Stimulated activated CD8-positive, alpha-beta memory T cell treated with anti-CD3 and anti-CD28 coated beads, Interleukin-7, amount 100 ng/mL, for 1 hour (primary cell): ENCODE measurements at places on chromosomes 13 and 19.

- no peak for DNase-seq
Observed at GRCh38 chr13:104411141-104411765, 1345.0 kb upstream of the SLC10A2 start.

DNA sequence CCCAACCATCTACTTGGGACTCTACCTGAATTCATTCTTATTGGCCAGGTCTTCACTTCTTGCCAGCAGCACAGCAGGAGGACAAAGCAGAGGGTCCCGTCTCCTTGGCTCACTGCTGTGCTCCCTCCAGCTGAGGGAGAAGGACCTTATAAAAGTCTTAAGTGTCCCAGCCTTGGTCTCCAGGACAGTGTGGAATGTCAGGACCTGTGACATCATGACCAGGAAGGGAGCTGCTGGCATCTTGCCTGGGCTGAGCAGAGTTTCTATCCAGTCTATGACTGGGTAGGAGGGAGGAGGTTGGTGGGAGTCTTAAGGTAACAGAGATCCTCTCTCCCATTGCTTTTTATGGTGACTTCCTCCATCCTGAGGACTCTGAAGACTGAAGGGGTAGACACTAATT is 56.6 kb upstream of the ANKRD10 start:
- no peak for DNase-seq

DNA sequence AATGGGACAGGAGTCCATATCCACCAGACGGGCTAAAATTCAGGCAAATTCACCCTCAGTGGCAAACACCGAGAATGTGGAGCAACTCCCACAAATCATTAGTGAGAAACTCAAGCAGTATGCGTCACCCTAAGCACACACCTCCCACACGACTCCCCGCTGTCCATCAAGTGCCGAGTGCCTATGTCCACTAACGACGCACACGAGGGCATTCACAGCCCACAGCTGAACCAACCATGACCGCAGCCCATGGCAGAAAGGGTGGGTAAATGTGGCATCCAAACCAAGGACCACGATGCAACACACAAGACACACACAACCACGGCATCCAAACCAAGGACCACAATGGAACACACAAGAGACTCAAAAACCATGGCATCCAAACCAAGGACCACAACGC is 22.0 kb downstream of the MIER2 start:
- no peak for DNase-seq

- no peak for DNase-seq
Observed at GRCh38 chr19:14377883-14378328, 3.3 kb upstream of the ADGRE5 start.

- DNase-seq, result no peak
Observed at GRCh38 chr13:111337206-111337605, 16.8 kb downstream of the TEX29 start.

DNA sequence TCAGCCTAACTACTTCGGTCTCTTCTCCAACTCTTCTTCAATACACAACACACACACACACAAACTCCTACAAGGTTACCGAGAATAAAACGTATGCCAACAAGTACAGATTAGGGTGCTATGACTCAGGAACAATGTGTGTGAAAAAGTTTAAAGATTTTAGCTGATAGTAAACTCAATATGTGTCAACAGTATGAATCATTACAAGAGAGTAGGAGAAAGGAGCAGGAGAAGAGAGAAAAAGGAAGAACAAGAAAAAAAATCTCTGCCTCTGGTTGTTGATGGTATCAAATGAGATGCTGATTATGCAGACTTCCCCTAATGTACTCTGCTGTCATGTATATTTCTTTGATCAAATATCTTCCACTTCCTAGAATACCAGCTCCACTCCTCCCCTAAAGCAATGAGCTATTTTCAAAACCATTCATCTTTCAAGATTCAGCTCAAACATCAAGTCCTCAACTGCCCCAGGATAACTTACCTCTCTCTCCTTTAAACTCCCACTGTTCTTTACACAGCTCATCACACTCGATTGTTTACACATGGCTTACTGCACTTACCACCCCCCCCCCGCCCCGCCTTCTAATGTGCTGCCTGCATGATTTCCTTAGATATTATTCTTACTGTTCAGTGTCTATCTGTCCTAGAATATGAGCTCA is 95.6 kb downstream of the FAM216B start:
- no peak for DNase-seq

GRCh38 chr19:1377176-1377964 is 6.3 kb upstream of the NDUFS7 start:
- DNase-seq, result no peak

DNA sequence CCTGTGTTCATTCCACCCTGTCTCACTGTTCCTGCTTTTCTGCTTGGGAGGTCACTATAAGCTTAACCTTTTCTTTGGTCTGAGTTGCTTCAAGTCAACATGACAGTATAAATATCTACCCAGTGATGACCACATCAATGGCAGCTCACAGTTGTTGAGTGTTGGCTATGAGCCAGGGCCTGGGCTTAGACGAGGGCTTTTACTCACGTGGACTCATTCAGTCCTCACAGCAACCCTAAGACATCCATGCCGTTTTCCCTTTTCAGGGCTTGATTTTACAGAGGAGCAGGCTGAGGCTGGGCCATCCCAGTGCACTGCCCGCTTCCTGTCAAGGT is 10.2 kb upstream of the CCDC97 start:
- no peak for DNase-seq

- peak; percentile 17 for DNase-seq
Observed at GRCh38 chr19:38095411-38096308, 128.4 kb downstream of the DPF1 start.

- no peak for DNase-seq
Observed at GRCh38 chr13:113407531-113408393, 43.8 kb upstream of the GRTP1 start.

GRCh38 chr13:44573790-44574465 is 2.2 kb downstream of the TSC22D1 start:
- DNase-seq, result no peak

GRCh38 chr19:6126335-6126974 is 9.0 kb upstream of the ACSBG2 start:
- no peak for DNase-seq

GRCh38 chr13:51707461-51707860 is 96.5 kb downstream of the DHRS12 start:
- DNase-seq, result no peak

GRCh38 chr13:36293497-36293896 is 4.1 kb downstream of the CCDC169 start:
- no peak for DNase-seq

GRCh38 chr13:109744512-109745051 is 41.8 kb downstream of the IRS2 start:
- no peak for DNase-seq

- no peak for DNase-seq
Observed at GRCh38 chr13:96243376-96243775, 153.5 kb downstream of the HS6ST3 start.

DNA sequence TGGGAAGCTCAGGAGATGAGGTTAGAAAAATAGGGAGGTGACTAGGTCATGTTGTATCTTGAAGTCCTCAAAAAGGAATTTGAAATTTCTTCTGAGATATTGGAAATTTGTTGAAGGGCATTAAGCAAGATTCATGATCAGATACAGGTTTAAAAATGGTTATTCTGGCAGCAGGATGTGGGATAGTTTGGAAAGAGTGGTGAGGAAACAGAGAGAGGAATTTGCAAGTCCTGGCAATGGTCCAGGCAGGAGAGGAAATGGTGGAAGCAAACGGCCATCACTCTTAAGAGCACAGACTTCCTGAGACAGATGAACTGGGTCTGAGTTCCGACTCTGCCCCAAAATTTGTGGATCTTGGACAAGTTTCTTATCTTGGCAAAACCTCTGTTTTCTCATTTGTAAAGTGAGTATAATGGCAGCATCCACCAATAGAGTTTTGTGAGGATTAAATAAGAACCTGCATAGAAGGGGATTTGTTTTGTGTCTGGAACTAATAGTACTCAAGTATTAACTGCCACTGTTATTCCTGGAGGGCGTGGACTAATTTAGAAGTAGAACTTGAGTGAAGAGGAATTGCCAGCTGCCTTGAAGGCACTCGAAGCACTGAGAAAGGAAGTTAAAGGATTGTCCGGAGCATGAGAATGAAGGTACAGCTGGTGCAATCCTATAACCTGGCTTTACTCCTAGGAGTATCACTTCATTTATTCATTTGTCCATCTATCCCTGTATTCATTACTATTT is 99.6 kb downstream of the CCNA1 start:
- DNase-seq, result no peak

- no peak for DNase-seq
Observed at GRCh38 chr19:32018014-32018413, 327.4 kb upstream of the ZNF507 start.

GRCh38 chr19:16588824-16589577 is 16.8 kb upstream of the SLC35E1 start:
- no peak for DNase-seq

GRCh38 chr13:114203536-114203935 is 24.5 kb downstream of the CFAP97D2 start:
- no peak for DNase-seq

- DNase-seq, result no peak
Observed at GRCh38 chr13:100128373-100128772, 39.5 kb downstream of the PCCA start.

GRCh38 chr13:97986835-97987234 is 33.4 kb downstream of the IPO5 start:
- no peak for DNase-seq

DNA sequence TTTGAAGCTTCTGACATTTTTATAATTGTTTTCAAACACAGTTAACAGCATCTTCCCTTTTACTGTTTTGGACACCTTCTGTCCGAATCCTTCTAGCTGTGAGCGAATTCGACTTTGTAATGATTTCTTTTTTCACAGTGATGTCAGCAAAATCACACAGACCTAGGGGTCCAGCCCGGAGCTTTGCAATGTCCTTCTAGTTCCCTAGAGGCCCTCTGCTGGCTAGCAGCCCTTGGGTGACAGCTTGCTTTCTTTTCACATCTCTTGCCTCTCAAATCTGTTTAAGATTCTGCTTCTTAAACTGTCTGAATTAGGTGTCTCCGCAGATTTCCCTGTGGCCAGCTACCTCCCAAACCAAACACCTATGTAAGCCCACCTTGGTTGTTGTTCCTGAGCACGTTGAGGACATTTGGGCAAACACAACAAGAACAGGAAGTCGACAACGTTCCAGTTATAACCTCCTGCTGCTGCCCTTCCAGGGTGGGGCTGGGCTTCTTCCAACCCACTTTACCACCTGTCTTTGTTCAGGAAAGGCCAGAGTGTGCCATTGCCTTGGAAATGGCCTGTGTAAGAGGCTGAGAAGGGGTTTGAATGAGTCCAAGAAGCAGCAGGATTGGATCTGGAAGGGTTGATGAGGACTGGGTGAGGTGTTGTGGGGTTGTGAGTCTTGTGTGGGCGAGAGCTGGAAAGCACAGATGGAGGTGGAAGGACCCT is 123.1 kb downstream of the ATP8A2 start:
- DNase-seq, result no peak

- no peak for DNase-seq
Observed at GRCh38 chr19:55044286-55044685, 6.2 kb upstream of the GP6 start.

DNA sequence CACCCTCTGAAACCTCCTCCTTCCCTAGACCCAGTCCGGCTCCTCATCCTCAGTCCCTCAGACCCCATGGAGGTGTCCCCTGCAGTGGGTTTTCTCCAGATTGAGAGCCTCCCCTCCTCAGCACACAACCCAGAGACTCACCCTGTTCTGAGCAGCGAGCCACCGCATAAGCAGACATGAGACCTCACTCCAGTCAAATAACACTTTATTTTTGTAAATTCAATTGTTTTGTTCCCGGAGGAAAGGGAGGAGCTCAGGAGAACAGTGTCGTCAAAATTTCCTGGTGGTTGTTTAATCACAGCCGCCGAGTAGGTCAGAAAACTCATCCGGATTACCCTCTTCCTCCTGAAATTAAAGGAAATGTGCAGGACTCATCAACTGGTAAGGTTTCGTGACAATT is 57.5 kb downstream of the ERICH4 start:
- DNase-seq, result no peak

DNA sequence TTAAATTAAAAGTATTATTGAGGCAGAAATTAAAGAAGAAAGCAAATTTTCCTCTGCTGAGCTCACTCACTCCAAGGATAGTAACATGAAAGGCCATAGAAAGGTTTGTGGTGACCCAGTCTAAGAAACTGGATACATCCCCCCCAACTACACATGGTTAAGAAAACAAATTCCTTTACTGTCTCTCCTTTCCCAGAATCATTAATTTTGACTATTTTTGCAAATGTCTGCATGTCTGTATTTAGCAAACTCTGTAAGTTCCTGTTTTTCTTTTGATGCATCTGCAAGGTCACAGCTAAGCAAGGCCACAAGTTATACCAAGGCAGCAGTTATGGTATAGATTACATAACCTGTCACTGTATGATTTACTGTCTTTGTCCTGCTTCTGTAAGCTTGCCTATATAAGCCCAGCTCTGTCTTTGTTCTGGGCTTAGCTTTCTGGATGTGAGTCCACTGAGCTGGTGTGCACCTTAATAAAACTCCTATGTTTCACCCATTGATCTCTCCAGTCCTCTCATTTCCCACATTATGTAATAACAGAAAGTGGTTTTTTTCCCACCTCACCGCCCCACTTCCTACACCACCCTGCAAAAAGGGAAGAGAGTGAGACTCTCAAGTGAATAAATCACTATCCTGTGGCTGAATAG is 8.5 kb upstream of the ZNF83 start:
- no peak for DNase-seq

DNA sequence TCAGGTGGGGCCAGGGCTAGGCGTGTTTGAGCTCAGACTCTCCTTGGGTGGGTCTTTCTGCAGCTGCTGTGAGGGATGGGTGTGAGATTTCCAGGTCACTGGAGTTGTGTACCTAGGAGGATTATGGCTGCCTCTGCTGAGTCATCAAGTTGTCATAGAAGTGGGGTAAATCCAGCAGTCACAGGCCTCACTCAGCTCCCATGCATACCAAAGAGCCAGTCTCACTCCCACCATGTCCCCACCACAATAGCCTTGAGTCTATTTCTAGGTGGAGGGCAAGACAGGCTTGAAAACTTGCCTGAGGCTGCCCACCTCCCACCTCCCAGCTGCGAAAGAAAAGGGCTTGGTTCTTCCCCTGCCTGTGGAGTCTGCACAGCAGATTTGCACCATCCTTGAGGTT is 194.0 kb upstream of the PCDH17 start:
- no peak for DNase-seq

- no peak for DNase-seq
Observed at GRCh38 chr13:33303855-33304597, 18.5 kb upstream of the STARD13 start.

DNA sequence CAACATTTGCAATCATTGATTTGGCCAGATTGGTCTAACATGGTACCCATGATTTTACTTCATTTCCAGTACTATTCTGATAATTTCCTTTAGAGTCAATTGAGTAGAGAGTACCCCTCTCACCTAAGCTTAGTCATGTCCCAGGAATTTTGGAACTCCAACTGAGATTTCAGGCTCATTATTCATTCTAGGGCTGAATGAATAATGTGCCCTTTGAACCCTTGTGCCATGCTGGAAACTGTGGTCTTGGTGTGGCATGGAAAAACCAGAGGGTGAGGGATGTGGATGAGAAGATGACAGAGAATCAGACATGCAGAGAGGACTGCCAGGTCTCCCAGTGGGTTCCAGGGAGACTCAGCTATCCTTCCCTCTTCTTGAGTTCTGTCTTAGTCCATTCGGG is 30.2 kb downstream of the ITM2B start:
- DNase-seq, result no peak
